ENCODE measurements at places on chromosomes 7 and 10. TPM values are rescaled to one million over a fixed set of nuclear protein-coding genes. Genes with fewer than 3 reads are reported as not detected.

DNA sequence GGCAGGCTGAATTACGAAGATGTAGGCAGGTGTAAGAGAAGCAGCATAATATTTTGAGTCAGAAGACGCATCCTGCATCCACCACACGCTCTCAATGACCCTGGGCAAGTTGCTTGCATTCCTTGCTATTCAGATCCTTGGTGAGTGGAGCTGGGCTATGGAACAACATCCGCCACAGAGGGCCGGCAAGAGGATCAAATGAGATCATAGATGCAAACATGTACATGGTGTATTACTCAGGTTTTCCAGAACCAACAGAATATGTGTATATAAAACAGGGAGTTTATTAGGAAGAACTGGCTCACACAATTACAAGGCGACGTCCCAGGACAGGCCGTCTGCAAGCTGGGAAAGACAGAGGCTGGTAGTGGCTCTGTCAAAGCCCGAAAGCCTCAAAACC is 51.5 kb downstream of the ADAM12 start:
- DNase-seq = no peak
- no peaks in the 10 kb centered on the region for H3K4me1 ChIP-seq
- H3K27me3 ChIP-seq = no peaks in the 10 kb centered on the region

- H3K36me3 ChIP-seq = no peaks in the 10 kb centered on the region
- DNase-seq = peak; percentile 66
- H3K27me3 ChIP-seq = no peaks in the 10 kb centered on the region
- no peak overlapping the region for H3K4me3 ChIP-seq
- H3K27ac ChIP-seq = peak overlapping the region; percentile 83
Observed at GRCh38 chr10:110821508-110821907, 50.2 kb upstream of the PDCD4 start.

GRCh38 chr10:116274064-116274904 is 1.3 kb upstream of the GFRA1 start:
- H3K36me3 ChIP-seq = no peaks in the 10 kb centered on the region
- DNase-seq = no peak
- H3K27me3 ChIP-seq = no peaks in the 10 kb centered on the region
- H3K27ac ChIP-seq = no peak overlapping the region

DNA sequence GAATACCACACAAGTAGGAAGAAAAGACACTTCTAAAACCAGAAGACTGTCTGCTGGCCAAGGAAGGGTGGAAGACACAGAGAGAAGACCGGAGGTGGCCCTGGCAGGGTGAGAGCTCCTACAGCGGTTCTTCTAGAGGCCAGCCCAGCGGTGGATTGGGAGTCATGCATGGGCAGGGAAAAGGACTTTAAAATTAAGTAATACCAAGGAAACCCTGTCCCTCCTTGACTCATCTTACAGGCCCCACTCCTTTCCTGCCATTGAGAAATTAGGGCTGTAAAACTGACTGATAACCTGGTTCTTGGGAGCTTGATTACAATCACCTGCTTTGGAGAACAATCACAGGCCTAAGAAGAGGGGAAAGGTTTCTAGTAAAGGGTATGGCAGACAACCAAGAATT is 16.1 kb downstream of the CALML3 start:
- no peak overlapping the region for H3K27ac ChIP-seq
- no peak for DNase-seq
- no peaks in the 10 kb centered on the region for H3K36me3 ChIP-seq
- H3K4me1 ChIP-seq = no peaks in the 10 kb centered on the region
- H3K4me3 ChIP-seq = no peak overlapping the region

- no peak overlapping the region for H3K27ac ChIP-seq
- no peaks in the 10 kb centered on the region for H3K4me1 ChIP-seq
- no peak for DNase-seq
- no peak overlapping the region for H3K4me3 ChIP-seq
- no peaks in the 10 kb centered on the region for H3K27me3 ChIP-seq
Observed at GRCh38 chr7:128188396-128189230, 52.5 kb upstream of the LEP start.

DNA sequence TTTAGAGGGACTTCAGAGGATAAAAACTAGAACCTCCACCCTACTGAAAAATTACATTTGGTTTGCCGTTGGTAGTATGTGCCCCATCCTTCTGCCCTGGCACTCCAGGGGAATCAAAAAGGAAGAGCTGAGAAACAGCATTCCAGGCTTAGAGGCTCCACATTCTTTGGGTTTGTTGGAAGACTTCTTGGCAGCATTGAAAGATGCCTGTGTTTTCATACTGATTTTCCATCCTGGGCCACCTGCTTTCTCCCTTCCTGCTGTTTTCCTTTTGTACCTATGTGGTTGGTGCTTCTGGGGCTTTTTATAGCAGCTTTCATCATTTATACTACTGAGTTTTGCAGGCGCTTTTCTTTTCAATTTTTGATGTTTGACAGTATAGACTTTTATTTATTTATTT is 61.7 kb downstream of the AUTS2 start:
- DNase-seq = no peak
- peaks cover 5% of the 10 kb centered on the region for H3K4me1 ChIP-seq
- H3K36me3 ChIP-seq = no peaks in the 10 kb centered on the region
- H3K4me3 ChIP-seq = no peak overlapping the region
- no peaks in the 10 kb centered on the region for H3K27me3 ChIP-seq
- no peak overlapping the region for H3K27ac ChIP-seq

DNA sequence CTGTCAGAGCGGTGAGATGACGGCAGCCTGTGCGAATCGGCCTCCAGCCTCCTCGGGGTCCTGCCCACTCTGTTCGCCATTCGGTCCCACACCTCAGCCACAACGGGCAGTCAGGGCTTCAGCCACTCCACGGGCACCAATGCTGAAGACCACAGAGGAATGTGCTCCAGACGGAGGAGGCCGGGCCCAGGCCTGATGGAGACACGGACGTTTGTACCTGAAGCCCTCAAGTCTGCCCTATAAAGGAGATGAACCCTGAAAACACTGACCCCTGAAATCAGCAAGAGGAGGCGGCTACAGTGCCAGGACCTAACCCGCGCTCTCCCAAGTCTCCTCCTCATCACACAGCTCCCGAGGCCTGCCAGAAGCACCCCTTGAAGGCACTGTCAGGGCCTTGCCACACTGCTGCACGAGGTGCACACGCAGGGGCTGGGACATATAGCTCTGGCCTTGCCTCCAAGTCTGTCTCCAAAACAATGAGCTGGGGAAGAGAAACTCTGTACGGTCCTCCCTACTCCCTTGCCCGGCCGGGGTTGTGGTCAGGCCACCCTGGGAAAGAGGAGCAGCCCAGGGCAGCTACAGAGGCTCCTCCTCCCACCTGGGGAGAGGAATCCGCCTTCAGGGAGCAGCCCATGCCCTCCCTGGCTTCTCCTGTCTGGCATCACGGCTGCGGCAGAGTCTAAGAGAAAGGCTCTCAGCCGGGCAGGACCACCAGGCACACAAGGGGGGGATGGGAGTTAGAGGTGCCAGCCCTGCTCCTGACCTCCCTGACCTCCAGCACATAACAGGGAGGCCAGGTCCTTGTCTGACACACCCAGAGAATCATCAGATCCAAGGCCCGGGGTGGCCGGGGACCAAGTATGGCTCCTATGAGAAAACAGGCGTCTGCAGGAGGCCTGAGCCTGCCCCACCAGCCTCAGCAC is 310.1 kb downstream of the PTPRN2 start:
- no peaks in the 10 kb centered on the region for H3K27me3 ChIP-seq
- no peak for DNase-seq
- no peaks in the 10 kb centered on the region for H3K36me3 ChIP-seq
- no peaks in the 10 kb centered on the region for H3K4me1 ChIP-seq
- no peak overlapping the region for H3K4me3 ChIP-seq

- no peak for DNase-seq
- H3K27me3 ChIP-seq = no peaks in the 10 kb centered on the region
- no peak overlapping the region for H3K4me3 ChIP-seq
- no peaks in the 10 kb centered on the region for H3K4me1 ChIP-seq
- no peaks in the 10 kb centered on the region for H3K36me3 ChIP-seq
Observed at GRCh38 chr10:77625379-77625778, 12.2 kb downstream of the KCNMA1 start.

DNA sequence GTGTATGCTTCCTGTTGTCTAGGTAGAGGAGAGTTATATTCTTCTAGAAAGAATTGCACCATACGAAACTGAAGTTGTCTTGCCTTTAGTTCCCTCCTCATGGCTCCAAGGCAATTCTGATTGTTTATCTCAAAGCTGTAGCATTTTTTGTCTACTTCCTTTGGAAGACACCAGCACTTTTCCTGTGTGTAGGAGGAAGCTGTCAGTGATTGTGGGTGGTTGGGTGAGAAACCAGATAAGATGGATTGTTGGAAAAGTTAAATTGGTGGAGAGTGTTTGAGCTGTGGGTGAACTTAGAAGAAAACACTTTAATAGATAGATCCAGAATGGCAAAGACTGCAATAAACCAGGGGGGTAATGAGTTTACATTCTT is 12.1 kb upstream of the CSTF2T start:
- H3K27me3 ChIP-seq = no peaks in the 10 kb centered on the region
- no peaks in the 10 kb centered on the region for H3K4me1 ChIP-seq
- no peak overlapping the region for H3K4me3 ChIP-seq

- no peaks in the 10 kb centered on the region for H3K27me3 ChIP-seq
- H3K36me3 ChIP-seq = no peaks in the 10 kb centered on the region
- H3K27ac ChIP-seq = no peak overlapping the region
- no peak overlapping the region for H3K4me3 ChIP-seq
- no peak for DNase-seq
Observed at GRCh38 chr10:55048830-55049498, 247.9 kb upstream of the PCDH15 start.

DNA sequence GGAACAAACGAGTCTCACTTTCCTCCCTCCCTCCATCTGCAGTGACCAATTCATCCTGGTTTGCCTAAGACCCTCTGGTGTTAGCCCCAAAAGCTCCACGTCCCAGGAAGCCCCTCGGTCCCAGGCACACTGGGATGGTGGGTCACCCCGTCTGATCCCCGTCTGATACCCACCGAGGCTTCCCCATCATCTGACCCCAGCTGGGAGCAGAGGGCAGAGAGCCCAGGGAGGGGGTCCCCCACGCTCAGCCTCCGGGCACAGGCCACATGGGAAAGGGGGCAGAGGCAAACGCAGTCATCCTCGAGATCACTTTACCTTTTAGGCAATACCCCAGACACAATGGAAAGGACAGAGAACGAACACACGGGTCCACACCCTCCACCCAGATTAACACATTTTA is 291.6 kb upstream of the PPP2R2D start:
- DNase-seq = no peak
- H3K27ac ChIP-seq = no peak overlapping the region
- H3K4me1 ChIP-seq = no peaks in the 10 kb centered on the region
- no peaks in the 10 kb centered on the region for H3K27me3 ChIP-seq
- H3K36me3 ChIP-seq = no peaks in the 10 kb centered on the region
- H3K4me3 ChIP-seq = no peak overlapping the region

GRCh38 chr10:91549262-91549661 is 83.6 kb downstream of the PPP1R3C start:
- no peak overlapping the region for H3K4me3 ChIP-seq
- no peaks in the 10 kb centered on the region for H3K4me1 ChIP-seq
- H3K36me3 ChIP-seq = no peaks in the 10 kb centered on the region

GRCh38 chr10:84059526-84059925 is 79.8 kb upstream of the GHITM start:
- DNase-seq = no peak
- no peaks in the 10 kb centered on the region for H3K36me3 ChIP-seq
- H3K27ac ChIP-seq = no peak overlapping the region
- H3K4me3 ChIP-seq = no peak overlapping the region

- no peaks in the 10 kb centered on the region for H3K4me1 ChIP-seq
- no peak overlapping the region for H3K4me3 ChIP-seq
- no peak overlapping the region for H3K27ac ChIP-seq
- no peaks in the 10 kb centered on the region for H3K27me3 ChIP-seq
- no peaks in the 10 kb centered on the region for H3K36me3 ChIP-seq
Observed at GRCh38 chr10:97235353-97235752, 49.6 kb upstream of the SLIT1 start.

DNA sequence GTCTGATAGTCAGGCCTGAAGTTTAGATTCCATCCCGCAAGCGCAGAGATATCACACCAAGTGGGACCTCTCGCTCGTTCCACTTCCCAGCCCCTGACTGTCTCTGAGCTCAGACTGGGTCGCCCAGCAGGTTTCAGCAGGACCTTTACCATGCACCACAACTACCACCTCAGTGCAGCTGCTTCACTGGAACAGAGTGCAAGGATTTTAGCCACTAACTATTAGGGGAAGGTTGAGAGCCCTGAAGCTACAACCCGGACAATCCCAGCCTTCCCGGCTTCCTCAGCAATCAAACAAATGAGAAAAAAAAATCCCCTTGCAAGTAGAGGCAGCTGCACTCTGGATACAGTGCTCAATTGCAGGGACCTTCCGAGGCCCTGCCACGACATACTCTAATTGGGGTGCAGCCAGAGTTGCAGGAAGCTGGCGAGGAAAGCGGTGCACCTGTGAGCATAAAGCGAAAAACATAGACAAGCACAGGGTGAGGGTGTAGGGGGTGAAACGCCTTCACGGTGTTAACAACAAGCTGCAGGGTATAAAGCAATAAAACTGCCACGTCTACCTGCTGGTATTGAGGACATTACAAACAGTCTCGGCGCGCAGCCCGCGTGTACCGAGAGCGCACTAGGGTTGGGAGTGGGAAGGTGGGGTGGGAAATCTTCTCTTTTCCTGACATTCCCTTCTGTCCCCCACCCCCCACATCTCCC is 2.6 kb upstream of the DLX6 start:
- H3K4me1 ChIP-seq = peaks cover 3% of the 10 kb centered on the region
- no peak overlapping the region for H3K27ac ChIP-seq
- peak overlapping the region; percentile 31 for H3K4me3 ChIP-seq
- H3K27me3 ChIP-seq = peaks cover 7% of the 10 kb centered on the region
- H3K36me3 ChIP-seq = no peaks in the 10 kb centered on the region

TRIL gene
- 0.99 TPM for total RNA-seq

SLC13A4 gene
- 19.0 TPM for total RNA-seq

IGF2BP3 gene
- 36.0 TPM for total RNA-seq

CDHR1 gene
- total RNA-seq = 0.19 TPM

Data from testis (tissue), 5 donors.